Mucosa of descending colon (tissue), 3 donors: ENCODE measurements at places on chromosomes 16 and 17. TPM values are rescaled to one million over a fixed set of nuclear protein-coding genes. Genes with fewer than 3 reads are reported as not detected.
A peak's percentile ranks its signal among the peaks of the same experiment; 100 is the strongest.

ENPP7 gene
- total RNA-seq: not detected

KRT39 gene
- 0.52 TPM for total RNA-seq

DNA sequence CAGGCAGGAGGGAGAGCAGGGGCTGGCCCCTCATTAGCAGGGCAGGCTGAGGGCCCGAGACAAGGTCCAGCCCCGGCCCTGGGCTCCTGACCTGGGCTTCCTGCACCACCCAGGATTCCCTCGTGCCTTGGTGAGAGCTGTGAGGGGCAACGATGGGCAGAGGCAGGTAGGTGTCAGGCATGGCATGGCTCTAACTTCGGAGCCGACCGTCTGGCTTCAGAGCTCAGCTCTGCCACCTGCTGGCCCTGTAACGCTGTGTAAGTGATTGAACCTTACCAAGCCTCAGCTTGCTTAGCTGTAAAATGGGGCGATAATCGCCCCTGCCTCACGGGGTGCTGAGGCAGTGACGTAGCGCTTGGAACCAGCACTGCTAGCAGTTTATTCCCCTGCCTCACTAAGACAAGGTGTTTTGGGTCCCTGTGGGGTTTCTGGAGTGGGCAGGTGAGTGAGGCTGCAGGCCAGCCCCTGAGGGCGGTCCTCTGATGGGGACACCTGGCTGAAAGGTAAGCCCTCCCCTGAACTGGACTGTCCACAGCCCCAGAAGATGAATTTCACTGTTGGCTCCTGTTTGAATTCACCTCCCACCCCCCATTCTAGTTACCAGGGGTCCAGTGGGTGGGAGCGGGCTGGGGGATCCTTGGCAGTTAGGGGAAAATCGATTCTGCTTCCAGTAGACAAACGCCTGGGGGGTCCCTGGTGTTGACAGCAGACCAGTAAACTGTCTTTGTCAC is 184.8 kb upstream of the GSE1 start:
- DNase-seq: peak; percentile 60

TANC2 gene
- total RNA-seq: 20.2 TPM

- DNase-seq: no peak
These were observed 299.6 kb downstream of the MAP2K4 start for GRCh38 chr17:12320286-12320685.

- DNase-seq: peak; percentile 77
These were observed 740 bp upstream of the CMIP start for GRCh38 chr16:81443688-81444447.

DNA sequence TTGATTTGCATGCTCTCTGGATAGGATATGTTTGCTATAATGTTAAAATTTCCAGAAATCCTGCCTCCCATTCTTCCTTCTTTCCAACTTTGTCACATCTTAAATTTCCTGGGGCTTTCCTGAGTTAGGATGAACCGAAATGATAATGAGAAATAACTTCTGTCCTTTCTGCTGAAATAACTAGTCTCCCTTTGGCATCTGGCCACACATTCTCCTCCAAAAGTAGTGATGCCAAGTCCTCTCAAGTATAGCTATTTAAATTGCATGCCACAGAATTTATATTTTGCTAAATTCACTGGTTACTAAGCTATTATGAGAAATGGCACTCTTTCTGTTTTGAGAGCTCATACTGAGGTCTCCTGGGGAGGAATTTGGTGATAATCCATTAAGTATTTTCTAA is 30.6 kb downstream of the FAM20A start:
- no peak for DNase-seq

- peak; percentile 27 for DNase-seq
These were observed 393.1 kb upstream of the ASIC2 start for GRCh38 chr17:33686171-33686570.

WIPI1 gene
- total RNA-seq: 99.3 TPM

ANKRD40CL gene
- 57.6 TPM for total RNA-seq
